ENCODE measurements at places on chromosomes 16 and 17. TPM values are rescaled to one million over a fixed set of nuclear protein-coding genes. Genes with fewer than 3 reads are reported as not detected.
A peak's percentile ranks its signal among the peaks of the same experiment; 100 is the strongest.

- peaks cover 34% of the 10 kb centered on the region for H3K36me3 ChIP-seq
- peak overlapping the region; percentile 42 for H3K27ac ChIP-seq
- no peak overlapping the region for H3K4me3 ChIP-seq
- no peak for DNase-seq
- H3K27me3 ChIP-seq: no peaks in the 10 kb centered on the region
- H3K4me1 ChIP-seq: peaks cover 29% of the 10 kb centered on the region
Measured at GRCh38 chr17:2070241-2071023, 15.5 kb downstream of the HIC1 start.

Gene GDPD3
- polyA plus RNA-seq: 18.1 TPM

DNA sequence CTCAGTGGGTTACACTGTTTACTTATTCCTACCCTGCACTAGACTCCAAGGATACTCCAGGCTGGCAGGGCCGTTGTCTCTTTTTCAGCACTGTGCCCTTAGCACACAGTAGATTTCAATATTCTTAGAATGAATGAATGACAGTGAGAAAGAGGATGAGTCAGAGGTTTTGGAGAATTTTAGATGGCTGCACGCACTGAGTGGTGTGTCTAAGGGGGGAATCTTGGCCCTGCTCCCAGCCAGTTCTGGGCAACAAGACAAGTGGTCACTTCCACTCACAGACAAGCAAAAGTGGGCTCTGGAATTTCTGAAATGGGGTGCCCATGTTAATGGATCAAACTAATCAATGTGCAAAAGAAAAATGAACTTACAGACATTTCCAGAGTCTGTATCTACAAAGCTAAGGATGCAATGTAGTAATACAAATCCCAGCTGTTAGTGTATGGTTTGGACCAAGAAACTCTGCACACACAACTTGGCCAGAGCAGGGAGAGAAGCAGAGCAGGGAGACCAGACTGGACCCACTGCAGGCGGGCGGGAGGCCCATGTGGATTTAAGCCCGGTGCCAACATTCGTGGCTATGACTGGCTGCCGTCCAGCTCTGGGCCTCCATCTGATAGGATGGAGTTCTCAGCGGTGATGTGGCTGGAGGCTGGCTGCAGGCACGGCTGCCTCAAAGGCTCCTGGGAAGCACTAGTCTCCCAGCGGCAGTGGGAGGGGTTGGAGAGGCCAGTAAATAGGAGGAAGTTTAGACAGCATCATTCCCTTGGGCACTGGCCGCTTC is 95.6 kb upstream of the CDYL2 start:
- no peaks in the 10 kb centered on the region for H3K36me3 ChIP-seq
- no peak overlapping the region for H3K27ac ChIP-seq
- no peaks in the 10 kb centered on the region for H3K27me3 ChIP-seq
- no peak for DNase-seq
- no peak overlapping the region for H3K4me3 ChIP-seq
- H3K4me1 ChIP-seq: no peaks in the 10 kb centered on the region

- H3K27ac ChIP-seq: no peak overlapping the region
- H3K4me3 ChIP-seq: no peak overlapping the region
- no peaks in the 10 kb centered on the region for H3K4me1 ChIP-seq
- no peak for DNase-seq
- H3K36me3 ChIP-seq: peaks cover 3% of the 10 kb centered on the region
Measured at GRCh38 chr17:60695960-60696359, 18.3 kb downstream of the BCAS3 start.

GRCh38 chr16:9362050-9362449 is 270.6 kb downstream of the HAPSTR1 start:
- H3K36me3 ChIP-seq: no peaks in the 10 kb centered on the region
- H3K27ac ChIP-seq: no peak overlapping the region
- H3K4me1 ChIP-seq: no peaks in the 10 kb centered on the region
- no peak for DNase-seq

Data from large intestine (tissue), 12 donors.